ENCODE measurements at places on chromosomes 11 and 22.

DNA sequence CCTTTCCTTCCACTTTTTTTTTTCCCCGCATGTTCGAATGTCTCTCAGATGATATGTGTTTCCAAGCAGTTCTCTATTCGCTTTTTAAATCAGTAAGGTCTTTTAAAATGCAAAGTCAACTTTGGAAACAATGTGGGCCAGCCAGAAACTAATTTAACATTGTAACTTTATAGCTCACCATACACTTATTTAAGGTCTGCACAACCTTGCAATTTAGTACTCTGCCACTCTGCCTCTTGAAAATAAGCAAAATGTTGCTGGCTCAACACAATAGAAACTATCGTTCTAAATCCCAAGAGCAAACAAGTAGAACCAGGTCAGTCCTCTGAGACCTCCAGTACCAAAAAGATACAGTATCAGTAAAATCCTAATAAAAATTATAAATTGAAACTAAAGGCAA is 109.0 kb downstream of the SIK3 start:
- no peak for DNase-seq

- no peak for DNase-seq
Observed at GRCh38 chr11:76371170-76371569, 9.8 kb downstream of the THAP12 start.

DNA sequence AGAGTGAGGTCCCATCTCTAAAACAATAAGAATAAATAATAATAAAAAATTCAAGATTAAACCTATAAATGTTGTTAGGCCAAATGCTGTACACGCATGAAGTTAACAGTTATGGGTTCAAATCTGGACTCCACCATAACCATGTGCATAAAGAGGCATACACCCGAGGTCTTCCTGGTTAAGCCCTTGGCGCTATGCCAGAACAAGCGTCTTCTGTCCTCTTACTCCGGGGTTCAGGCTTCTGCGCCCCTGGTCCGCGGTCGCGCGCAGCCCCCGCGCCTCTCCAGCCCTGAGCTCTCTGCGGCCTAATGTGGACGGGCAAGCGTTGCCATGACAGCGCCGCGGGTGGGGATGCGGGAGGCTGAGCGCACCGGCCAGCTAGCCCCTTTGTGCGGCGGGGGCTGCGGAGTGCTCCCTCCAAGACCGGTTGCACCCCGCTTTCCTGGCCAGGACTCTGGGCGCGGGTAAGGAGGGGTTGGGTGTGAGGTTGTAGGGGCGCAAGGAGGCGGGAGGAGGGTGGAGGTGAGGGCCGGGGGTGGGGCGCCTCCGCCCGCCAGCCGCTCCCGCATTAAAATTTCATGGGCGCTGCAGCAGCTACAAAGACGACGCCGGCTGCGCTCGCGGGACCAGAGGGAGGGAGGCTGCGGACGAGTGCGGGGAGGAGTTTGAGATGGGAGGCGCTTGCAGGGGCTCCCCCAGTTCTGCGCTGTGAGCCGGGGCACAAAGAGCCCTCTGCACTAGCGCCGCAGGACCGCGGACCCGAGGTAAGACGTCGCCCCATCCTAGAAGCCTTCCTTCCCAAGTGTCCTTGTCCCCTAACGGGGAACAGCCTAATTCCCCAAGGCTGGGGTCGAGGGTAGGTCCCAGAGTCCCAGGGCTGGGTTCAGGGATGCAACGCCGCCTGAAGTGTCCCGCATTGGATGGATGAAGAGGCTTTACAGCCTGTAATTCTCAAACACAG is at the start of gene MIAT:
TSS of gene MIAT (plus strand) at position 698 of the 961 bp plus-strand sequence.
- peak; percentile 87 for DNase-seq

- DNase-seq: peak; percentile 41
Observed at GRCh38 chr11:1701091-1701807, 4.3 kb downstream of the KRTAP5-6 start.

DNA sequence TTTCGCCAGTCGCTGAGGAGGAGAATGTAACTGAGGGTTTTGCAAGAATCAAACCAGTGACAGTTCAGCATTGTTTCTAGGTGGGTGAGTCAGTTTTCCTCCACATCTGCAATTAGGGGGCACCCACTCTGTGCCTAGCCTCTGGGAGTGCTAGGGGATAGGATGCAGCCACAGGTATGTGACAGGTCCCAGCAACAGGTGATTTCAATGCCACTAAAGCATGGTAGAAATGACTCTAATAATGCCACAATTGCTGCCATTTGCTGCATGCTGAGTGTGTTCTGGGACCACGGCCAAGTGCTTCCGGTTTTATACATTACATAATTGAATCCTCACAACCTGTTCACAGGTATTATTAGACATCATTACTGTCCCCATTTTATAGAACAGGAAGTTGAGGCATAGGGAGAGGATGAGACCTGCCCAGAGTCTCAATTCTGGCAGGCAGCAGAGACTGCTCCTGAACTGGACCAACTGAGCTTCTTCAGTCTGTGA is 556 bp downstream of the CRYBB2 start:
- DNase-seq: no peak

DNA sequence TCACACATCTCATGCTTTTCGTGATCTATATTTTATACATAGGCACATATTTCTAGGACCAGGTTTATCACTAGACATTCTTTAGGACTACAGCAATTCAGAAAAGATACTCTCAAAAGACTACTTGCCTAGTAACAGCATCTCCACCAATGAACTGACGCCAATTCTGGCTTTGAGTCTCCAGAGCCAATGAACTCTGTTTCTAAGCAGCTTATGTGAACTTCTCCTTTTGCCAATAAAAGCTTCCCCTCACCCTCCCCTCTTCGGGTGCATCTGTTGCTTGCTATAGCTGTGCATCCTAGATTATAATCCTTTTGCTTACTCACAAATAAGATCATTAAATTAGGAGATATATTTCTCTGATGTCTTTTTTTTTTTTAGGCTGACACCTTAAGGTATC is 11.4 kb upstream of the ANKK1 start:
- DNase-seq: no peak

GRCh38 chr11:111269146-111269868 is 23.8 kb downstream of the POU2AF2 start:
- no peak for DNase-seq

DNA sequence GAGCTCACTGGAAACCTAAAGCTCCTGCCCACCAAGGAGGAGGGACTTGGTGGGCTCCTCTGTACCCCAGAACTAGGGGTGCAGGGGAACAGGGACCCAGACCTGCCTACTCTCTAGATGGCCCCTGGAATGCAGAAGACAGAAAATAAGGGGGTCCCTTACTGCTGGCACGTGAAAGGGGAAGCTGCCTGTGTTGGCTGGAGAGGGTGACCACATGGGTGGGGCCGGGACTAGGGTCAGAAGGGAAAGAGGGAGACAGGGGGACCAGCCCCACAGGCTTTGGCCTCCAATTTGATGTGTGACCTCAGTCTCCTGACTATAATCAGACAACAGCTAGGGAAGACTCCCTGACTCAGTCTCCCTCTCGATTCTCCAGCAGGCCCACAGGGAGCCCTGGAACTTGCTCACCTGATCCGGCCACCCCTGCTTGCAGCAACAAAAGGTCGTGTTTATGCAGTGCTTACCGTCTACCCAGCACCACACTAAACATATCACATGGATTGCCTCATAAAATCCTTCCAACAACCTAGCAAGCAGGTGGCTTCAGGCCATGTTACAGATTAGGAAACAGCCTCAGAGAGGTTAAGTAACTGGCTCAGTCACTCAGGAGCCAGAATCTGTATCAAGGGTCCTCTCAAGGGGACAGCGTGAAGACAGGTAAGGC is 10.2 kb downstream of the ARAP1 start:
- DNase-seq: no peak

GRCh38 chr22:25348391-25348790 is 129.0 kb downstream of the CRYBB2 start:
- no peak for DNase-seq

DNA sequence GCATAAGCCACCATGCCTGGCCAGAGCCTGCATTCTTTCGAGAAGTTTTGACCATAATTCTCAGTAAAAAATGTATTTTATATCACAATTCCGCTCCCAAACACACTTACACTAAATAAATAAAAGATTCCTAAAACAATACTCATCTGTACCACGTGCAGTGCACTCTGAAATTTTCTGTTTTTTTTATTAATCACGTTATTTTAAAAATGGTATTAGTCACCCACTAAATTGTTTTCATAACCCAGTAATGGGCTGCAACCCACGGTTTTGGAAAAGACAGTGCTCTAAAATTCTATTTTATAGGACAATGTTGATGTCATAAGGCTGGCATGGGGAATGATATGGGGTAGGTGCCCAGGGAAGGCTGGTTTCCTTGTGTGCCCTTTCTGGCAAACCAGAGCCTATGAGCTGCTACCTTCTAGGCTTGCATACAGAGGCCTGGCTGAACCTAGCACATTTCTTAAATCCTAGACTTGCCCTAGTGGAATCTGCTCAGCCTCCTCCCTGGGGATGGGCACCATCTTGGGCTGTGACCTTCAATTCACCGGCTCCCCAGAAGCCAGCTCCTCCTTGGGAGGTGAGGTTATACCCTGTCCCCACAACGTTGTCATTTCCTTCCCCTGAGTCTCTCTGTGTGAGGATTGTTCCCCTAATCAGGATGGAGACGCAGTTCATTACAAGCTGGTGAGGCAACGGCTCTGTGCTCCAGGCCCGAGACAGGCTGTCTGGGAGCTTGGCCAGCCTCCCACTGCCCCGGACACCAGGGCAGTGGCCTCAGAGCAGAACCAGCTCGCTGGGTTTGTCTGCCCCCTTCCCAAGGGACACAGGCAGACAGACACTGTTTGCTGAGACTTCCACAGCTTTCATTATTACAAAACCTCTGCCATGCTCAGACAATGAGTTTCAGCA is 116.5 kb upstream of the NAV2 start:
- DNase-seq: no peak

GRCh38 chr11:9293646-9294045 is 20.7 kb downstream of the TMEM41B start:
- DNase-seq: no peak

- DNase-seq: no peak
Observed at GRCh38 chr22:19882446-19883381, 28.0 kb upstream of the GNB1L start.

GRCh38 chr11:57405271-57405860 is 14.9 kb upstream of the PRG2 start:
- no peak for DNase-seq

DNA sequence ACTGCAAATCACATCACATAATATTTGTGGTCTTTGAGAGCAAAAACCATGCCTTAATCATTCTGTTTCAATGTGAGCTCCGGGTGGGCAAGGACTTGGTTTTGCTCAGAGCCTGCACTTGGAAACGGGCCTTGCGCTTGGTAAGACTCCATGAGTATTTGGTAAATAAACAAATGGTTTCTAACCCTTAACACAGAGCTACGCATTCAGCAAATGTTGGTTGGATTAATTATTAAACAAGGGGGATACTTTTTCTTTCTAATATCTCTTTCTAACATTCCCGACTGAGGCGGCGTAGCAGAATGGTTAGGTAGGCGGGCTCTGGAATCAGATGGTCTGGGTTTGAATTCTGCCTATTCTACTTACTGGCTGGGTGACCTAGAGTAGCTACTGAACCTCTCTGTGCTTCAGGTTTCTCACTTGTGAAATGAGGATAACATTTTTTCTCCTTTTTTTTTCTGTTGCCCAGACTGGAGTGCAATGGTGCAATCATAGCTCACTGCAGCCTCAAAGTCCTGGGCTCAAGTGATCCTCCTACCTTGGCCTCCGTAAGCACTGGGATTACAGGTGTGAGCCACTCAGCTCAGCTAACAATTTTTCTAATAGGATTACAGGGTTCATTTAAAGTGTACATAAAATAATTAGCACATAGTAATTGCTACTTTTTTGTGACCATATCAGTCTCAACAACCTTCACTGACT is 3.4 kb upstream of the FAM83F start:
- no peak for DNase-seq

GRCh38 chr11:61287338-61287977 is 7.7 kb downstream of the VWCE start:
- DNase-seq: no peak

DNA sequence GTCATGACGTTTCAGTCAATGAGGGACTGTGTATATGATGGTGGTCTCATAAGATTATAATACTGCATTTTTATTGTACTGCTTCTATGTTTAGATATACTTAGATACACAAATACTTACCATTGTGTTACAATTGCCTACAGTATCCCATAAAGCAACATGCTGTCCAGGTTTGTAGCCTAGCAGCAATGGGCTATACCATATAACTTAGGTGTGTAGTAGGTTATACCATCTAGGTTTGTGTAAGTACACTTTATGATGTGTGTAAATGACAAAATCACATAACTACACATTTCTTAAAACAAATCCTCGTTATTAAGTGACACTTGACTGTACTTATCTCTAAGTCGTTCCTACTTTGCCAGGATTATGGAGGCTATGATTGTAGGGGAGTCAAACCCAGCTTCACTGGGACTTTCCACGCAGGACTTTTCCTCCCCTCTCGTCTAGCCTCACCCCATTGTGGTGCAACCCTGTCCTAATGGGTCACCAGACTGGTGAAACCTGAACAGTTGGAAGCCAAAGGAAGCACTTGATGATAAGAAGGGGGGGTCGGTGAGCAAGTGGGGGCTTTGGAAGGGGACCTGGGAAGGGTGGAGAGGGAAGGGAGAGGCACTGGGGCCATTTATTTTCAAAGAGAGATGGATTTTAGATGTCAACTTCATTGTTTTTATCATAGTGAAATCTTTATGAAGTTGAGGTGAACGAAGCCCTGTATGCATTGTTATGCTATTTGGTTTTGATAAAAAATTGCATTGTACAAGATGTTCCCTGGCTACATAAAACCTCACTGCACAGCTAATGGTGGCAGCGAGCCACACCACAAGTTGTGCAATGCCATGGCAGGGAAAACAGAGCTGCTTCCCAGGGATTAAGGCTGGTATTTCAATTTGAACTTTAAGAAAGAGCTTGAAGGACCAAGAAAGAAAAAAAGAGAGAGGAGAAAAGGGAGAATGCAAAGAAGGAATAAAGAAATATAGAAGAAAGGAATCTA is 129.1 kb downstream of the EHF start:
- DNase-seq: no peak

DNA sequence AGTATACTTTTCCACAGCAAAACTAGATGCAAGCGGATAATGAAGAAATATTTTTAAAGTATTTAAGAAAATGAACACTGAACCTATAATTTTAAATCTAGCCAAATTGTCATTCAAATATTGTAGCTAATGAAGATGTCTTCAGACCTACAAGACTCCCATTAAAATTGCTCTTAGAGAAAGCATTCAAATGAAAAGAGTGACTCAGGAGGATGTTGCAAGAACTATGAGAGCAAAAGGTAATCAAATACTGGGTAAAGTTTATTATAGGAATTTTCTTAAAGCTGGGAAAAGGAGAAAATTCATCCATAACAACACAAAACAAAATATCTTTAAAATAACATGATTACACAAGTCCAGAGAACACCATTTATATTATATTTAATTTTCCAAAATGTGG is 5.4 kb upstream of the POU2AF1 start:
- no peak for DNase-seq

GRCh38 chr11:82930229-82930628 is 28.7 kb downstream of the DDIAS start:
- no peak for DNase-seq
